ENCODE measurements at places on chromosomes 2 and 18. TPM values are rescaled to one million over a fixed set of nuclear protein-coding genes. Genes with fewer than 3 reads are reported as not detected.
A peak's percentile ranks its signal among the peaks of the same experiment; 100 is the strongest.

The MBD2 gene
- 44.5 TPM for polyA plus RNA-seq

The ATP6V1C2 gene
- 0.75 TPM for polyA plus RNA-seq

The RESP18 gene
- not detected for polyA plus RNA-seq

The RETSAT gene
- 33.3 TPM for polyA plus RNA-seq

- peak; percentile 6 for DNase-seq
Observed at GRCh38 chr2:119431976-119432850, 559 bp downstream of the TMEM37 start.

- DNase-seq: peak; percentile 89
Observed at GRCh38 chr2:103401621-103402020, 639.8 kb downstream of the TMEM182 start.
